ENCODE measurements at places on chromosomes 6 and 20.

- no peak for DNase-seq
These were observed 59.2 kb downstream of the PPP1R16B start for GRCh38 chr20:38864662-38865061.

- no peak for DNase-seq
These were observed 24.8 kb downstream of the TMX4 start for GRCh38 chr20:7994809-7995208.

DNA sequence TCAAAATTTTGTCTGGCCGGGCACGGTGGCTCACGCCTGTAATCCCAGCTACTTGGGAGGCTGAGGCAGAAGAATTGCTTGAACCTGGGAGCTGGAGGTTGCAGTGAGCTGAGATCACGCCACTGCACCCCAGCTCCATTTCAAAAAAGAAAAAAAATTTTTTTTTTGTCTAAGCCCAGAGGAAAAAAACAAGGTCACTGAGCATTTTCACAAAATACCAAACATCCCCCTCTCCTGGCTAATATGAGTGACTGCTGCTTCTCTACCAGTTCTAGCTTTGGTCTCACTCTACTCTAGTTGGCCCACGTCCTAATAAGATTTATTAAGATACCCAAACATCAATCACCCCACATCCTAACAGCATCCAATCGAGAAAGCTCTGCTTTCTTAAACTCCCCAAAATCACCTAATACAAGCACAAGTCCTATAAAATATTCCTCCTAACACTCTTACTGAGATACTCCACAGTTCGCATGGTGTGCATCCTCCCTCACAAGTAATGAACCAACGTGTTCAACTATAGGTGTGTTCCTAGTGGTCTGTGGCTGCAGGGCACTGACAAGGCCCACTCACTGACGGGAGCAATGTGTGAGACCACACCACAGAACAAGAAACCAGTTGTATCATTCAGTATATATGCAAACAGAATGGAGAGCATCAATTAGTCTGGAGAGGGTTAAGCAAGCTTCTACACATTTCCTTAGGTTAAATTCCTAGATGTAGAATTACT, 64.2 kb downstream of the FKBP5 start:
- no peak for DNase-seq

DNA sequence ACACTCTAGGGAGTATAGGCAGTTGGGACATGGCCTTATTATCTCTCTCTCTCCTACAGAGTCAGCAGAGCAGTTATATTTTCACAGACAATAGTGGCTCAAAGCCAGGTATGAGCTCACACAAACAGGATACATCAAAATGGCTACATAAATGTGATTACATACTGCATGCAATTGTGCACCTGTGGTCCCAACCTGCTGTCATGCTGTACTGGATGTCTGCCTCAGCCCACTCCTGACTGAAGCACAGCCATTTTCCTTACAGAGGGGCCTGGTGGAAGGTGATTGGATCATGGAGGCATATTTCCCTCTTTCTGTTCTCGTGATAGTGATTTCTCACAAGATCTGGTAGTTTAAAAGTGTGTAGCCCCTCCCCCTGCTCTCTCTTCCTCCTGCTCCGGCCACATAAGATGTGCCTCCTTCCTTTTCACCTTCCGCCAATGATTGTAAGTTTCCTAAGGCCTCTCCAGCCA, 37.0 kb upstream of the SAMHD1 start:
- DNase-seq: no peak

GRCh38 chr6:124823240-124824111, 138.8 kb upstream of the RNF217 start:
- no peak for DNase-seq

GRCh38 chr6:144047688-144048087, 39.6 kb upstream of the PLAGL1 start:
- DNase-seq: no peak

GRCh38 chr6:136717716-136717990, 74.6 kb downstream of the MAP3K5 start:
- no peak for DNase-seq

DNA sequence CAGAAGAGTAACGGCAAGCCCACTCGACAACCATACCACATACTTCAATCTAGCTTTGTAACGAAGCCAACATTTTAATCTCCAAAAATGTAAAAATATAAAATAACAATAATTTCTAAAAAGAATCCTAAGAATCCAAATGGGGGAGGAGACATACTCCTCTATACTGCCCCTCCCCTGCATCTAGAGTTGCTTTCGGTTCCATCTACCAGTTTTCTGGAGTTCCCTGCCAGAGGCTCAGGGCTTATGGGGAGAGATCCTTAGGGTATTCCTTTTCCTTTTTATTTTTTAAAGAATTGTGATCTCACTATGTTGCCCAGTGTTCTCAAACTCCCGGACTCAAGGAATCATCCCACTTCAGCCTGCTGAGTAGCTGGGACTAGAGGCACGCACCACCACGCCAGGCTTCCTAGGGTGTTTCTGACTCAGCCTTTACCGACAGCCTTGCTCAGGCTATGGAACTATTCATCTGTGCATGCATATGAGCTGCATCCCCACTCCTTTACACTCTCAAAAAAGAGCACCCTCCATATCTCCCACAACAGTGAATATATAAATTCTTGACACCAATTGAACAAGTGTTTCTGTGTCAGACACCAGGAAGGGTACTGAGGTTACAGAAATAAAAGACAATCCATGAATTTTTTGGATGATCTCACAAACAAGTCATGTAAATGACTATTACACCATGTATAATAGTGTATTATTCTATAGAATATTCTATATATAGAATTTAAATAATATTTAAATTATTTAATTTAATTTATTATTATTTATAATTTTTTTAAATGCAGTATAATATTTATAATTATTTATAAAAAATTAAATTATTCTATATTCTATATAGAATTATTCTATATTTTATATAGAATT, 40.7 kb upstream of the UBR2 start:
- DNase-seq: no peak

- DNase-seq: no peak
These were observed 19.0 kb downstream of the OR2H2 start for GRCh38 chr6:29603930-29604329.

DNA sequence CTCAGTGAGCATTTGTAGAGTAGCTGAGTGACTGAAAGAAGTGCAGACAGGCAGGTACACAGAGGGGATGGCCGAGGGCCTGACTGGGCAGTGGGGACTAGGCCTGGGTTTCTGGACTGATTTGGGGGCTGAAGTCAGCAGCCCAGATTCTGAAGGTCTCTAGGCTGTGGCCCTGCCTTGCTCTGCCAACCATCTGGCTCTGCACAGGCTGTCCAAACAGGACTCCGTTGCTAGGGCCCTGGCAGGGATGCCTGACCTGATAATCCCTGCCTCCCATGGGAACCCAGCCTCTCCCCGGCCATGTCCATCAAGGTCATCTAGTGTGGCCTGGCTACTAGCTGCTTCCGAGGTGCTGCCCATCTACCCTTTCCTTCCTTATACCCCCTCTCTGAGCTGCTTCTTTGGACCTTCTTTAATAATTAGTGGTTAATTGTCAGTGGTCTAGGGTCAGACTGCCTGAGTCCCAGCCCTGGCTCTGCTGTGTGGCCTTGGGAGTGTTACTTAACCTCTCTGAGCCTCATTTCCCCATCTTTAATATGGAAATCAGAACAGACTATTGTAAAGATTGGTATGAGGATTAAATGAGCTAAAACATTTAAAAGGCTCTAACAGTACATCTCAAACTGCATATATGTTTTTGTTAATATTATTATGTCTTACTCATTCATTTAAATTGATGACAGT, 137.9 kb downstream of the VEGFA start:
- no peak for DNase-seq

DNA sequence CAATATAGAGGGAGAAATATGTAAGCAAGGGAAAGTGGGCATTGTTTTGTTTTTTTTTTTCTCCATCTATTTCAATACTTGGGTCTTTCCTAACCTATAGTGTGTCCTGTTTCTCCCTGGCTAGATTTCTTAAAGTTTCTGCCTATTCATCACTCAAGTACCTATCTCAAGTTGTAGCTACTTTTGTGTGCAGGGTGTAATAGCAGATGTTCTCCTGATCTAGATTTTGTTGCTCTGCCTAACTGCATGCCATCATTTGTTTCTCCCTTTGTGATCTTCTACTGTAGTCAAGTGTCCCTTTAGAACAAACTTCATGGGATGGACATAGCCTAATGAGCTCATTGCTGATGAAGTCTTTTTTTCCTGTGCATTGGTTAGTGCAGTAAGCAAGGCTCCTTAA, 45.8 kb downstream of the TOP1 start:
- DNase-seq: no peak

DNA sequence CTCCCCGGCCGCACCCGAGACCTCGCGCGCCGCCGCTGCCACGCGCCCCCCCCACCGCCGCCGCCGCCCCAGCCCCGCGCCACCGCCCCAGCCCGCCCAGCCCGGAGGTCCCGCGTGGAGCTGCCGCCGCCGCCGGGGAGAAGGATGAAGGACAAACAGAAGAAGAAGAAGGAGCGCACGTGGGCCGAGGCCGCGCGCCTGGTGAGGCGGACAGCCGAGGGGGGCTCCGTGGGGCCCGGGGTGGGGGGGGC, 426 bp downstream of the ASXL1 start:
- no peak for DNase-seq

- DNase-seq: no peak
These were observed 211.4 kb downstream of the FUT9 start for GRCh38 chr6:96227135-96227534.

- DNase-seq: peak; percentile 93
These were observed 799 bp upstream of the ME1 start for GRCh38 chr6:83431545-83432155.

GRCh38 chr6:142843361-142843760, 101.6 kb downstream of the HIVEP2 start:
- no peak for DNase-seq

DNA sequence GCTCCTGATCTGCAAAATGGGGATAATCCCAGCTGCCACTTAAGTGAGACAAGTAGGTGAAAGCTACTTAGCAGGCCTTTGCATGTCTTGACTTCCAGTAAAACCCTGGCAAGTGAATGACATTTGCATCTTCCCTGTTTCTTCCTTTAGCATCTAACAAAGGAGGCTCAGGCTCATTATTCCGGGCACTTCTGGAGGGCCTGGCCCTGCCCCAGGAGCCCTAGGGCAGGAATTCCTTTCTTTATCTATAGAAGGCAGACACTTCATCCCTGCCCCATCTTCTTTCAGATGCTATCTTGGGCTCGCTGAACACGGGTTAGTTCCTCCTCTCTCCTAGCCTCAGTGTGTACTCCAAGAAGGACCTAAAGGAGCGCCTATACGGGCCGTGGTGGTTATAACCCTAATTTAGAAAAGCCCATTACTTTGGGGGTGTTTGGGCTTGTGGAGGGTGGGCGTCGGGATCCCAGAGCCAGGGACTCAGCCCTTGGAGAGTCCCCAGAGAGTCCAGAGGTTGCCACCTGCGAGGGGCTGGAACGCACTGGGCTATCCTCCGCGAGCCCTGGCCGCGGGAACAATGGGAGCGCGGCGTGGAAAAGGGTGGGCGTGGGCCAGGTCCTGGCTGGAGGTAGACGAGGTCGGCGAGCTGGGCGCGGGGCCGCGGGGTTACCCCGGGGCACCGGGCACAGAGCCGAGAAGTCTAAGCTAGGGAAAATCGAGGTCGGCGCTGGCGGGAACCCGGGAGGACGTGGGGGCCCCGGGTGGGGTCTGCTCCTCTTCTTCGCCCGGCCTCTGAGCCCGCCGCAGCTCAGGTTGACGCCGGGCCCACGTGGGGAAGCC, 62.8 kb upstream of the EPB41L1 start:
- DNase-seq: no peak

DNA sequence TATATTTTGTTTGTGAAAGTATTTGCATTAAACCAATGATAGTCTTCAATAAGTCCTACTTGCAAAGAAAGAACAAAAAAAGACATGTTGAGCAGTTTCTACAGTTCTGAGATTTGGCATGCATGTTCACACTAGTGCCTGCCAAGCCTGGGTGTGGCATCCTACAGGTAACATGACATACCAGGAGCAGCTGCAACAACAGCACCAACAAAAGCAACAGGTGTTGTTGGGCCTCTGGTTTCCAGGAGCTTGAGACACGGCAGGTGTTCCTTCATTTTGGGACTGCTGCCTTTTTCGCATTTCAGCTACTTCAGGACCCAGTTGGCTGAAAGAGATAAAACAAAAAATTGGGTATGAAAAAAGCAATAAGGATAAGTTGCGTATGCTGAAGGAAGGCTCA, 41.2 kb upstream of the MTRF1L start:
- DNase-seq: no peak

Data from large intestine (tissue), 12 donors.